T1000 (cell line): ENCODE measurements at places on chromosomes 16 and 17.

DNA sequence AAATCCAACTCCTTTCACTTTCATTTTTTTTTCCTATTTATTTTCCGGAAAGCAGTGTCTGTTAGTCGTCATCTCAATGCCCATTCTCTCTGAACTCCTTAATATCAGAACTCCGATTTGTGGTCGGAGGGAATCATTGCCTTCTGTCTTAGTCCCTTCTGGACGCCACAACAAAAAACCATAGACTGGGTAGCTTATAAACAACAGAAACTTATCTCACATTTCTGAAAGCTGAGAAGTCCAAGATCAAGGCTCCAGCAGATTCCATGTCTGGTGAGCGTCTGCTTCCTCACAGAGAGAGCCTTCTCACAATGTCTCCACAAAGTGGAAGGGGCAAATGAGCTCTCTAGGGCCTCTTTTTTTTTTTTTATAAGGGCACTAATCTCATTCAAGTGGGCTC lies 296.6 kb upstream of the CDH11 start:
- DNase-seq = no peak

DNA sequence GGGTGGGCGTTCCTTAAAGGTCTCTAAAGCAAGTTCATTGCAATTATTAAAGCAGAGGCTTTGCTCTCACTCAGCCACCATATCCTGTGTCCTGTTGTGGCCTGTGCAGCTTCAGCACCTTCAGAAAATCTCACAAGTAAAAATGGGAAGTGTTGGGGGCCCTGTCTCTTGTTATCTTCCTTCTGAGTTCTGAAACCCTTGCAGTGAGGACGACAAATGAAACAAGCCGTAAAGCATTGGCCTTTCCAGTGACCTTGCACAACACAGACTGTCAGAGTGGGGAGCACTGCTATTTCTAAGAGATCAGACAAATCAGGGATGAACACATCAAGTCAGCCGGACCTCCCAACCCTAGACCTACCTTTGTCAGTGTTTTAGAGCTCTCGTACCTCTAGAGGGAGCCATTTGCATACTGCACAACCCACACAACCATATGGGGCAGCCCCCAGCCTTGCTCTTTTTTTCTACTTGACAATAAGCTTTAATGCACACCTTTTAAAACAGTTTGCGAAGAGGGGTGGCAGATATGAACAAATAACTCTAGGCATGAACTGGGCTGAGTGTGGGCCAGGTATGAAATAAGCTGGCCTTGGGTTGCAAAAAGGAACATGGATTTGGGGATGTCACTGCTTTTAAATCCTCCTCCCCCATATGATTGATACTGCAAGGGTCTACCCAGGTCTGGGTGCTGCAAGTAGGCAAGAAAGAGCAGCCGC lies 89.8 kb downstream of the KATNIP start:
- DNase-seq = no peak

GRCh38 chr16:2786061-2786825 lies 1.1 kb downstream of the PRSS33 start:
- no peak for DNase-seq

GRCh38 chr16:87033021-87033471 lies 284.1 kb downstream of the C16orf95 start:
- DNase-seq = no peak

DNA sequence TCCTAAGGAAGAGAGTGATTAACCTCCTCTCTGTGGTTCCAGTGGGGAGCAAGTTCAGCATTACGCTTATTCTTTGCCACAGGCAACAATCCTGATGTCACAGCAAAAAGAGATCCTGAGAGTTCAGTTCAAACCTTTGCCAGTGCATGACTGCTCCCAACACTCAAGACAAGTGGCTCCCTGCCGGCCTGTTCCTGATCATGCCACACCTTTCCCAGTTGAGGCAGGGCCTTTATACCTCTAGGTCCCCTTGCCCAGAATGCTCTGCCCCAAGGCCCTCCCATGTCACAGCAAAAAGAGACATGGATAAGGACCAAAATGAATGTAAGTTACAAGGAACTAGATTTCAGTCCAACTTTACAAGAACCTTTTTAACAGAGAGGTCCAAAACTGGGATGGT lies 31.0 kb upstream of the ARHGAP23 start:
- no peak for DNase-seq

GRCh38 chr17:12765548-12765947 lies 23.8 kb upstream of the ARHGAP44 start:
- DNase-seq = peak; percentile 8

DNA sequence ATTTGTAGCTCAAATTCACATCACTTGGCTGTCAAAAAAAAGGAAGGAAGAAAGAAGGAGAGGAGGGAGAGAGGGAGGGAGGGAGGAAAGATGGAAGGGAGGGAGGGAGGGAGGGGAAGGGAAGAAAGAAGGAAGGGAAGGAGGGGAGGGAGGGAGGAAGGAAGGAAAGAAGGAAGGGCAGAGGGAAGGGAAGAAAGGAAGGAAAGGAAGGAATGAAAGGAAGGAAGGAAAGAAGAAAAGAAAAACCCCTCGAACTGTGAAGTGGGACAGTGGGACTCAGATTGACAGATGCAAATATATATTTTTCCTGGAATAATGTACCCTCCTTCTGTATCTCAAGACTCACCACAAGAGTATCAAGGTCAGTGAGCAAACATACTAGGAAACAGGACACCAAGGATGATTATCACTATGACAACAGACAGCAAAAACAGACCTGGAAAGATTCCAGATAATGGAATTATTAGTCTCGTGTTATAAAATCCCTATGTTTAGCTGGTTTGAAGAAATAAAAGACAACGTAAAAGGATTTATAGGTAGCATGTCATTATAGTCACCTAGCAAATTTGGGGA lies 24.2 kb upstream of the ABCA3 start:
- no peak for DNase-seq

GRCh38 chr17:81153340-81153803 lies 11.9 kb upstream of the PVALEF start:
- peak; percentile 15 for DNase-seq

DNA sequence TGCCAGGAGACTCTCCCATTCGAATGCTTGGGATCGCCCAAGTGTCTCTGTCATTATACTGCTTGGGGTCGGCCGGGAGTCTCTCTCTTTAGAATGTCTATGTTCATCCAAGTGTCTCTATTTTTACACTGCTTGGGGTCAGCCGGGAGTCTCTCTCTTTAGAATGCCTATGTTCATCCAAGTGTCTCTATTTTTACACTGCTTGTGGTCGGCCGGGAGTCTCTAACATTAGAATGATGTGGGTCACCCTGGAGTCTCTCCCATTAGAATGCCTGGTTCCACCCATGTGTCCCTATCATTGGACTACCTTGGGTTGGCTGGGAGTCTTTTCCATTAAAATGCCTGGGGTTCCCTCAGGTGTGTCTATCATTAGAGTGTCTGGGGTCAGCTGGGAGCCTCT lies 2230.4 kb downstream of the TP53TG3F start:
- no peak for DNase-seq

- no peak for DNase-seq
These were observed 27.6 kb upstream of the PRM1 start for GRCh38 chr16:11308493-11309283.

GRCh38 chr17:44273607-44274006 lies 5.7 kb upstream of the SLC4A1 start:
- no peak for DNase-seq

DNA sequence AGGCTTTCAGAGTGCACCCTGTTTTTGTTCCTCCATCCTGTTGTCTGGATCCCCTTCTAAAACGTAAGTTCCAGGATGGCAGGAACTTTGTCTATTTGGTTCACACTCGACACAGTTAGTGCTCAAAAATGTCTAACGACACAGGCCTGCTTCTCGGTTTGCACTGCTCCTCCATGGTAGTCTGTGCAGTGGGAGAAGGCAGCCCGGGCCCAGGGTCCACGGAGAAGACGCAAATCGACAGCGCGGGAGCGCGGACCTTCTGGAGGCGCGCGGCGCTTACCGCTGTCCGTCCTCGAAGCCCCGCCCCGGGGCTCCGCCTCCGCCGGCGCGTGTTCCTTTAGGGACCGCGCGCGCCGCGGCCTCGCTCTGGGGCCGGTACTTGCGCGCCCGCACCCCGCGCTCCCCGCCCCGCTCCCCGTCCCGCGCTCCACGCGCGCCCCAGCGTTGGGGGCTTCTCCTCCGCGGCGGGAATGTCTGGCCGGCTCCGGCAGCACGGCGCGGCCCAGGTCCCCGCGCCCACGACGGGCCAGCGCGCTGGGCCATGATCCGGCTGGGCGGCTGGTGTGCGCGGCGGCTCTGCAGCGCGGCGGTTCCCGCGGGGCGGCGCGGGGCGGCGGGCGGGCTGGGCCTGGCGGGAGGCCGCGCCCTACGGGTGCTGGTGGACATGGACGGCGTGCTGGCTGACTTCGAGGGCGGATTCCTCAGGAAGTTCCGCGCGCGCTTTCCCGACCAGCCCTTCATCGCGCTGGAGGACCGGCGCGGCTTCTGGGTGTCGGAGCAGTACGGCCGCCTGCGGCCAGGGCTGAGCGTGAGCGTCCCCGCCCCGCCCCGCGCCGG lies at the start of gene NT5M:
TSS of gene NT5M (plus strand) at position 364 of the 837 bp plus-strand sequence. CDS start at position 542, 178 bp downstream.
- peak; percentile 44 for DNase-seq
